ENCODE measurements at places on chromosomes 11 and 22. TPM values are rescaled to one million over a fixed set of nuclear protein-coding genes. Genes with fewer than 3 reads are reported as not detected.

Gene ZP1
- total RNA-seq, result not detected

Gene RIMBP3C
- 0.04 TPM for total RNA-seq

Gene OR4A16
- total RNA-seq, result not detected

Gene C11orf91
- total RNA-seq, result 1.1 TPM

Gene TRIM51
- not detected for total RNA-seq

Gene YAP1
- 95.2 TPM for total RNA-seq

Gene SLC5A1
- total RNA-seq, result 8.1 TPM

Gene TMEM191C
- 4.2 TPM for total RNA-seq
